Stimulated activated CD8-positive, alpha-beta memory T cell treated with anti-CD3 and anti-CD28 coated beads, Interleukin-4, amount 100 ng/mL, for 1 hour (primary cell): ENCODE measurements at places on chromosomes 1 and 21.

DNA sequence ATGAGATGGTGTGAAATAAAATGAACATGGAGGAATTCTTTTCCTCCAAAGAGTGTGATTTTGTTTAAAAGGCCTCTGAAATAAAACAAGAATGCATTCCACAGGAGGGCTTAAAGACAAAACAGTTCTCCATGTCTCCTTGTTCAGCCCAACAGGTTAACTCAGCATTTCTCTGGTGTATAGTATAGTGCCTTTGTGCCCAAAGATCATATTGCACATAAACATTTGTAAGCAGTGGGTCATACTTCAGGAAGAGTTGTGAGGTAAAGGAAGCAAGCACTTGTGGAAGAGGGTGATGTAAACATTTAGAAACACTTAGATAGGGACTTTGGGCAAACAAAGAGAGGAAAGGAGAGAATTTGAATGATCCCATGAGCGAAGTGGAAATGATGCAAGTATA lies 433.9 kb downstream of the SIPA1L2 start:
- no peak for DNase-seq

- DNase-seq: no peak
Measured at GRCh38 chr1:205676002-205676401, 4.3 kb downstream of the SLC45A3 start.

DNA sequence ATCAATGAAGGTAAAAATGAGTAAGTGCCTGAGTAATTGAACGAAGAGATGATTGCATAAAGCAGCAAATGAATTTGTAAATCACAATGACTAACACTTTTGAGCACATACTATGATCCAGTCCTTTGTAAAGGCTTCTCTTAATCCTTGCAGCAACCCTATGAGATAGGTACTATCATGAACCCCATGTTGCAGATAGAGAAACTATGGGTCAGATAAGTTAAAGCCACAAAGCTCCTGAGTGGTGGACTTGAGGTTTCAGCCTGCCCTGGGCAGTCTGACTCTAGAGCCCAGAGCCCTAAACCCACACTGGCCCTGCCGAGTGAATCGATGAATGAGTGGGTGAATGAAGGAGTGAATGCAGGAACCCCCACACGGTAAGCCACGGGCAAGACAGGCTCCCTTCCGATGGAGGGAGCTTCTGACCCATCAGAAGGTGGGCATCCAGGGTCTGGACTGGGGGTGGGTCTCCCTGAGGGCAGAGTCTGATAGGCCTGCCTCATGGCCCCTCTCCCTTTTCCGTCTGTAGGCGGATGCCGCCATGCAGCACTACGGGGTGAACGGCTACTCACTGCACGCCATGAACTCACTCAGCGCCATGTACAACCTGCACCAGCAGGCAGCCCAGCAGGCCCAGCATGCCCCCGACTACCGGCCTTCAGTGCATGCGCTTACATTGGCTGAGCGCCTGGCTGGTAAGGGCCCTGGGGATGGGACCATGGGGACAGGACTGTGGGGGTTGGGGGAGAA lies 17.0 kb downstream of the DMBX1 start:
- no peak for DNase-seq

DNA sequence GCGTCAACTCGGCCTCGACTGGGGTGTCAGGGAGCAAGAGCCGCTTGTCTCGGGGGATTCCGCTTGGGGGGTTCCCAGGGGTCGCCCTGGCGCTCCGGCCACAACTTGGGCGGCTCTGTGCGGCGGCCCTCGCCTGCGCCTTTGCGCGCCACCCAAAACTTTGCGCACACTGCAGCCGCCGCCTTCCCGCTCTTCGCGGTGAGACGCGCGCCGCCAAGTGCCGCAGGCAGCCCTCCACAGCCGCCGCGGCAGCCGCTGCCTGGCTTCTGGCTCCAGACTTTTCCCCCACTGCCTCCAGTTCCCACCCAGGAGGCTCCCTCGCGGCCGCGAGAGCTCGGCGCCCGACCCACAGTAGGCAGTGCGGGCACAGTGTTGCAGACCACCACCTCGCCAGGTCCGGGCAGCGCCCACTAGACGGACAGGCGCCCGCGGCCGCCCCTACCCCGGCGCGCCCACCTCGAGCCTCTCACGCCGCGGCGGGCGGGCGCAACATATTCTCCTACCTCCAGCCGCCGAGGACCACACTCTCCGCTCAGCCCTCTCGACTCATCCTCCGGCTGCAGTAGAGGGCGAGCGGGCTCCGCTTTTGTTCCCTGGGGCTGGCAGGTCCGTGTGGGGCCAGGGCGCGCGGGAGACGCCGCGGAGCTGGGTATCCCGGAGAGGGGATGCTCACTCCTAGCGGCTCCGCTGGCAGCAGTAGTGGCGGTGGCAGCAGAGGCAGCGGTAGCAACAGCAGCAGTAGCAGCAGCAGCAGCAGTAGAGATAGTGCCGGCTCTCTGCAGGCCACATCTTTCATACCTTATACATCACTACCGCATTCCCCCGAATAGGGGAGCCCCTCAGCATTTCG lies 296.6 kb downstream of the OMA1 start:
- no peak for DNase-seq

DNA sequence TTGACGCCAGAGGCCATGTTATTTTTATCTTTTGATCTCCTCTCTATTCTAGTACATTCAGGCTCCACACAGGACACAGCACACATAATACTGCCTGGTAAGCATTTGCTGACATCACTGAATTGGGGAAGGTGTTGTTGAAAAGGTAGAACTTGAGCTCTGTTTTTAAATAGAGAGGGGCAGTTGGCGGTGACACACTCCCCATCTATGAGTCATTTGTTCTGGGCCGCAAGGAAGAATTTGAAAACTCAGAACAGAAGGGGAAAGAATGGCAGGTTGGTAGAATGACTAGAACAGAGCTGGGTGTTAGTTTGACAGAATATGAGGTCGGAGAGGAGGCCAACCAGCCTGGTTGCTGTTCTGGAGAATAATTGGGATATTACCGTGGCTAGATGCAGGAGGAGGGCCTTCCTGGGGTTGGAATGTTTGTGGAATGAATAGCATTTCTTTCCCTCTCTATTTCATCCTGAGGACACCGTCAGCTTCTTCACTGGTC lies 52.1 kb upstream of the ERRFI1 start:
- DNase-seq: no peak

DNA sequence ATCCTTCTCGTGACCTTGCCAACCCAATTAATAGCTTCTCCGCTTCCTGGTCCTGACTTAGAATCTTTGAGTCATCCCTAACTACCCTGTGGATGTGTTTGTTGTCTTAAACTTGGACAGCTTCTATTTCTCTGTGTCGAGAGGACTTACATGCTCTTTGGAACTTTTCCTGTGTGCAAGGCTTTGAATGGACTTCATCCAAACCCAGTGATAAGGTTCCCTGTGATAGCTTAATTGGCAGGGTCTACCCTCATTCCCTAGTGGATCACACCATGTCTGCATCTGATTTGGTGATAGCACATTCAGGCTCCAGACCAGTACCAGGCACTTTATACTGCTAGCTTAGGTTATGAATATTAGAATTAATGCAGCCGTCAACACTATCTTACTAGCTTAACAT lies 378.2 kb upstream of the KAZN start:
- no peak for DNase-seq

GRCh38 chr1:58773406-58773840 lies 10.4 kb downstream of the JUN start:
- DNase-seq: no peak

GRCh38 chr1:243507672-243508302 lies 251.9 kb downstream of the SDCCAG8 start:
- no peak for DNase-seq

DNA sequence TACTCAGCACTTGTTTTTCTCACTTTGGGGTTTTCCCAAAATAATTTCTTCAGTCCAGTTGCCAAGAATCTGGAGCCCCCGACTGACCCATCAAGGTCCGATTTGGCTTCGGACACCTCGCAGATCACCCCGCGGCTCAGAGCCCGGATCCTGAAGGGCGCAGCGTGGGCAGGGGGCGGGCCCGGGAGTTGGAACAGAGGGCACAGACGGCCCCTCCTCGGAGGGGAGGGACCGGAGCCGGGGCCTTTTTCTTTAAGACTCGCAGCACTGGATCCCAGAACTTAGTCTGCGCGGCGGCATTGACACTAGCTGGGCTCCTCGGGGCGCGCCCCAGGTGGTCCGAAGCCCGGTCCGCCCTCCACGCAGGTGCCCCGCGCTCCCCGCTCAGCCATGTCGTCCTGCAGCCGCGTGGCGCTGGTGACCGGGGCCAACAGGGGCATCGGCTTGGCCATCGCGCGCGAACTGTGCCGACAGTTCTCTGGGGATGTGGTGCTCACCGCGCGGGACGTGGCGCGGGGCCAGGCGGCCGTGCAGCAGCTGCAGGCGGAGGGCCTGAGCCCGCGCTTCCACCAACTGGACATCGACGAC lies at the start of gene CBR3:
Gene CBR3, plus strand, starts transcription at position 277 of the 588 bp plus-strand sequence. Its CDS starts 114 bp downstream, at position 391.
- no peak for DNase-seq

GRCh38 chr1:29601021-29601420 lies 364.7 kb downstream of the PTPRU start:
- DNase-seq: no peak
